ENCODE measurements at places on chromosomes 12 and 14.

GRCh38 chr12:54053003-54053750 is 458 bp upstream of the HOXC4 start:
- no peak for DNase-seq

- no peak for DNase-seq
Observed at GRCh38 chr12:92108651-92109050, 37.0 kb downstream of the BTG1 start.

DNA sequence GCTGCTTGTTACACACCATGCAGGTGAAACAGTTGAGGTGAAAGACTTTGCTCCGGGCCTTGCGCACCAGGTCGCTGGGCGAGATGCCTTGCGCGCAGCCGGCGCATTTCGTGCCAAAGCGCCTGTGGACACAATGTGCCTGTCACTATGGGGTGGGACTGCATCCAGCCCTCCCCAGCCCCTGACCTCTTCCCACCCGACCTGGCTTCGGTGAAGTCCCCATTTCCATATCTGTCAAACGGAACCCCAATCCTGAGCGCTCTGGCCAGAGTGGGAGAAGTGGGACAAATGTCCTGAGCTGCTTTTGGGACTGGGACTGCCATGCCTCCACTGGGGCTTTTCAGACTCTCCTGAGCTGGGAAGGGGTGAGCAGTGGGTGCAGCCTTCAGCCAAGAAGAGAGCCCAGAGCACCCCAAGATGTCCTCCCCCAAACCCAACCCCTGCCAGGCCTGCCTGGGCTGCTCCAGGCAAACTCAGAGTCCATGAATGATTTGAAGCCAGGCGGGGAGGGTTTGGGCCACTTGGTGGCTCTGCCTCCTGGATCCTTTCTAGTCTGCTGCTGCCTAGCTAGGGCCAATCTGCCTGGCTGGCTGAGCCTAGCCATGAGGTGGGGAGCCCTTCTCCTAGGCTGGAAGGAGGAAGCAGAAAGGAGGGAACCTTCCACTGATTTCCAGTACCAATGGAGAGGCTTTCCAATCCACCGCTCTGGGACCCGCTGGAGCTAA is 2.3 kb downstream of the LHX5 start:
- no peak for DNase-seq

- DNase-seq = no peak
Observed at GRCh38 chr12:62207248-62207647, 53.0 kb upstream of the USP15 start.

DNA sequence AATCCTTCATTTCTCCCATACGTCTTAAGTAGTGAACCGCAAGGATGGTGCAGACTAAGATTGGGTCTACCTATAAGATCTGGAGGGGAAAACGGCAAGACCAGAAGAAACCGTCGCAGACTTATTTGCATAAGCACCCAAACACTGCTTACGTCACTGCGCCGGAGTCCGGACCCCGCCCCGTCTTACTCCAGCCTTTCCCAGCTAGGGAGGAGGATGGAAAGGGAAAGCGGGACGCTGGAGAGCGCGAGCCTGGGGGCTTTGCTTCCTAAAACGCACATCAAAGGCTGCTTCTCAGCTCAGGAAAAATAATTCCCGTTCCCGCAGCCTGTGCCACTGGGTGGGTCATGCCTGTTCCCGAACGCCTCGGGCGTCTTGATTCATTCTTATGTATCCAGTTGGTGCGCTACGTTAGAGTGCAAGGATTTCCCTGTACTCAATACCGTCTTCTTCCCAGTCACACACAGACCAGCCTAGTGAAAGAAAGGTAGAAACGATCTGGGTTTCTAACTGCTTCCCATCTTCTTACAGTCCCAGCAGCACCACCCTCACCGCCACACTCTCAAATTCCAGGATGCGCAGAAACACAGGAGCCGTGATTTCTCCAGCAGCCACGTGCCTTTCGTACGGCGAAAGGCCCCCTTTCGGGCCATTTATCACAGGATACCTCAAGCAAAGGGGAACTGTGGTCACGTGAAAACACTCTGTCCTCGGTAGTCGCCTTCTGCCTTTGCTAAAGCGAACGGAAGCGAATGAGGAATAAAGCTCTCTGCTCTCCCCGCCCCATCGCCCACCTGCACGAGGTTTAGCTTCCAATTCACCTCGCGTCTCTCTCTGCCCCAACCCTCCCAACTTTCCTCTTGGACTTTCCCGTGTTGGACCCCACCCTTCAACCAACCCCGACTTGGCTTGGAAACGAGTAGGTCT is 1.1 kb downstream of the SLC6A15 start:
- peak; percentile 0 for DNase-seq

DNA sequence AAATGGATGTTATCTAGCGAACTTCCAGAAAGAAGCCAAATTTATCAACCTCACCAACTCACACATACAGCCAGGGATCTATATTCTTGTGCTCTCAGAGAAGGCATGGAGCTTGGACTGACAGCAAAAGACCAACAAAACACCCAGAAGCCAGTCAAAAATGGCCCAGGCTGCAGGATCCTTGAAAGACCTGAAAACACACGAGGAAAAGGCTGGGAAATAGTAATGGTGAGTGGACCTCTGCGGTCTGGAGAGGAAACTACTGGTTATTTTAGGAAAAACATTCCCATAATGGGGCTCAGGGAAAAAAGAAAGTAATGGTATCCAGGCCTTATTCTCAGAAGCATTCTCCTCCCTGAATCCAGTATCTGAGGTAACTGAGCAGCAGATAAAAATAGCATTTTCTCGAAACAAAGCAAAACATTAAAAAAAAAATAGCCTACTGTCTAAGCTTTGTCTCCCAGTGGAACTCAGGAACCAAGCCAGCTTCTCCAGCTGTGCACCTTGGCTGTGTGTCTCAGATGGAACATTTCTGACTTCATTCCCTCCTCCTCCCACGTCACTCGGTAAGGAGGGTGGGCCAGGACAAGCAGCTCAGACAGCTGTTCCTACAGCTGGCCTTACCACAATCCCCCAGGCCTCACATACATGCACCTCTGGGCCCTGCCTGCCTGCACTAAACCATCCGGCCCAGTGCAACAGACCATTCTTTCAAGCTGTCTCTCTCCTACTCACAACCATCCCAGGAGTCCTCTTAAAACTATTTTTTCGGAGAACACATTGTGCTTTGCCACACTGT is 249.9 kb downstream of the DAD1 start:
- no peak for DNase-seq
